Activated CD8-positive, alpha-beta memory T cell treated with anti-CD3 and anti-CD28 coated beads for 1 hour (primary cell): ENCODE measurements at places on chromosomes 3 and 15.

GRCh38 chr15:93291380-93291779 lies 202.4 kb upstream of the RGMA start:
- no peak for DNase-seq

DNA sequence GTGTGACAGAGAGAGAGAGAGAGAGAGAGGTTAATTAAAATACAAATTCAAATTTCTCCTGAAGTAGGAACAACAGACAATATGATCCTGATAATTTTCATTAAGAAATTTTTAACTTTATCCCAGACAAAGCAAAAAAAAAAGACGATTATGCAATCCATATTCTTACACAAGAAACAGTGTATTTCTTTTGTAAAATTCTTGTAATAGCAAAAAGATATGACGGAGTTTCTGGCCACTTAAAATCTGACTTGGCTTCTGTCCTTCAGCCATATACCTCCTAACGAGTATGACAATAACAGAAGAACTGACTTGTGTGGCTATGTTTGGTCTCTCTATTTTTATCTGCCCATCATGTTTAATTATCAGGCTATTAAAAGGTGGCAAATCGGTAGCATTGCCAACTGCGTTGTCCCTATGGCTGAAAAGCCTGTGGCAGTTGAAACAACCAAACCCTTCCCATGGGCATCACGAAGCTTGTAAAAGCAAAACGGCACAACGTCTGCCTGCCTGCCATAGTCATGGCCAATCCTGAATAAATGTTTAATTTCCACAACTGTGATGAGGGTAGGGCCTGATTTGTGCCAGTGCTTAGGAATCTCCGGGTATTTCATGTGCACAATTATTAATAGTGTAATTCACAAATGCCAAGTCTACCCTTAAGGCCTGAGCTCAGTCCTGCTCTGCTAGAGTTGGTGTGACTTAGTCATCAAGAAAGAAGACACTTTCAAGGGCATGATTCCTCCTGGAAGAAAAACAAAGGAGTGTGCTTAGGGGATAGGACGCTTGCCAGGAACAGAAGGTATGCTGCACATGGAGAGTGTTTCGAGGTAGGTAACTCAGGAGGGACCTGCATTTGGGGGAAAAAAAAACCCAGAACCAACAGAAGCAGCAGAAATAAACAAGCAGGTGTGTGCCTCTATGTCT lies 1090.2 kb downstream of the FHIT start:
- DNase-seq: no peak

GRCh38 chr3:56823421-56823926 lies 21.7 kb upstream of the ARHGEF3 start:
- no peak for DNase-seq

DNA sequence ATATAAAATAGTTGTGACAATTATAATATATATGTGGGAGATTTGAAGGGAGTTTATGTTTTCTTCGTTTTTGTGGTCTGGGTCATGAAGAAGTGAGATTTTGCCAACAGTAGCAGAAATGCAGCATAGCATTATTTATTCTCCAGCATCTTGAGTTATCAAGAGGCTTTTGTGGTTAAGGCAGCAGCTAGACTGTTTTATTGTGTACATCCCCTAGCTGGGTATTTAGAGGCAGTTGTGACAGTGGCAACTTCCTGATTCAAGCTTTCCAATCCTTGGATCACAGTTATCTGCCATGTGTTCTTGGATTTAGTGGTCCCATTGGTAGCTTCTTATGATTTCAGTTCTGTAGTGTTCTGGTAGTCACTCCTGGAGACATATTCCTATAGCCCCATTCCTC lies 29.0 kb downstream of the ARIH1 start:
- DNase-seq: no peak

DNA sequence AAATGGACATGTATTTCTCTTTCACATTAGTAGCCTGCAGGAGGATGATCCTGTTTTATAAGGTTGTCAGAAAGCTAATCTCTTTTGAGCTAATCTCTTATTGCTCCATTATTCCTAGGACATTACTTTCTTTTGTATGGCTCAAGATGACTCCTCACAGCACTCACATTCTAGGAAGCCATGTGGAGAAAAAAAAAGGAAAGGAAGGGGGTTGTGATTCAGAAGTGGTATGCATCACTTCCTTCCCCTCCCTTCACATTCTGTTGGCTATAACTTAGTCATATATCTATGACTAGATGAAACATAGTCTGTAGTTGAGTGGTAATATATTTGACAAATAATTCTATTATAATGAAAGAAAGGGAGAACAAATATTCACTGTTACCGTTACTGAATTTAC lies 168.8 kb upstream of the TTC14 start:
- no peak for DNase-seq

DNA sequence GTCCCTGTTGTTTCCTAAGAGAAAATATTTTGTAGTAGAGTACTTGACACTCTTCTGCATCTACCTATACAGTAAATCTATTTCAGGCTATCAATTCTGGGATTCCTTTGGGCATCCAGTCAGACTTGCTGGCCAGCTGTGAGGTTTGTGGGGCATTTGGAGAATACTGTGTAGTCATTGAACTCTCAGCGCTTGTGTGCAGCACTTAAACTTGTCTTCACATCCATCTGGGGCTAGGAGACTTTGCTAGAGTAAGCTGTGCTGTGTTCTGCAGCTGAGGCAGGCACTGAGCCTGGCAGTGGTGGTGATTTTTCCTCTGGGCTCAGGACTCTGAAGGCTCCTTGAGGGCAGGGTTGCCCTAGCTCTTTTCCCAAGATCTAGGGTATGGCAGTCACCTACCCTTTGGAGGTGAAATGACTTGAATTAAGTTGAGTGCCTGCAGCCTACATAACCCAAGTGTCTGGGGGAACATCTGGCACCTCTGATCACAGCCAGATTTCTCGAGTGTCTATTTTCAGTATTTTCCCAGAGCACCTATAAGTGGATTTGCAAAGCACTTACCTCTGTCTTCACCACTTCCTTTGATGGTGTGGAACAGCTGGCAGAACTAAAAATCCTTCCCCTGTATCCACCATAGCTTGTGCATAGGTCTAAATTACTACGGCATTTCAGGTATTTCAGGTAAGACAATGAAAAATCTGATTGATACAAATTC lies 19.3 kb downstream of the CLSTN2 start:
- no peak for DNase-seq
